ENCODE measurements at places on chromosomes 2 and 18. TPM values are rescaled to one million over a fixed set of nuclear protein-coding genes. Genes with fewer than 3 reads are reported as not detected.

The COL3A1 gene
- not detected for total RNA-seq

The PAX3 gene
- not detected for total RNA-seq

The UGT1A8 gene
- not detected for total RNA-seq

The COL4A4 gene
- not detected for total RNA-seq

The SPATA3 gene
- not detected for total RNA-seq

The CD226 gene
- total RNA-seq = 52.2 TPM

The MTCL1 gene
- 1.6 TPM for total RNA-seq

The GNLY gene
- 136 TPM for total RNA-seq

The NDUFAF7 gene
- total RNA-seq = 19.7 TPM

The MYO3B gene
- total RNA-seq = 0.05 TPM

The TMEFF2 gene
- total RNA-seq = not detected

- no peak for DNase-seq
Observed at GRCh38 chr2:12852135-12852534, 135.4 kb downstream of the TRIB2 start.

GRCh38 chr2:138029276-138029675 is 65.0 kb downstream of the HNMT start:
- no peak for DNase-seq

DNA sequence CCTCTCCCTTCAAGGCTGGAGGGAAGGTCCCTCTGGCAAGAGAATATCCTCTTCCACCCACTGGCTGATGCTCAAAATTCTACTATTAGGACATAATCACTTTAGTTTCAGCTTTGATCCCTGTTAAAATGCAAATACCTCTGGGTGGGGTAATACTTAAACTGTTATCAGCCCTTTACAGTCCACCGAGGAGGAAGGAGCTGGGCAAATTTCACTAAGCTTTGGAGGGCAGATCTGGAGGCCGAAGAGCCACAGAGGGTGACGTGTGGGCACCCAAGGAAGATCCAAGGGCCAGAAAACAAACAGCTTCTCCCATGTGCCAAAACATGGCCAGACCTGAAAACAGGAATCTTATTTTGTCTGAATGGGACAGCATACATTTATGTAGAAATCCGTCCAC is 74.6 kb upstream of the BCL11A start:
- no peak for DNase-seq

GRCh38 chr2:12556762-12557161 is 160.0 kb upstream of the TRIB2 start:
- DNase-seq = peak; percentile 22

GRCh38 chr2:11698009-11698922 is 28.3 kb upstream of the NTSR2 start:
- DNase-seq = no peak

DNA sequence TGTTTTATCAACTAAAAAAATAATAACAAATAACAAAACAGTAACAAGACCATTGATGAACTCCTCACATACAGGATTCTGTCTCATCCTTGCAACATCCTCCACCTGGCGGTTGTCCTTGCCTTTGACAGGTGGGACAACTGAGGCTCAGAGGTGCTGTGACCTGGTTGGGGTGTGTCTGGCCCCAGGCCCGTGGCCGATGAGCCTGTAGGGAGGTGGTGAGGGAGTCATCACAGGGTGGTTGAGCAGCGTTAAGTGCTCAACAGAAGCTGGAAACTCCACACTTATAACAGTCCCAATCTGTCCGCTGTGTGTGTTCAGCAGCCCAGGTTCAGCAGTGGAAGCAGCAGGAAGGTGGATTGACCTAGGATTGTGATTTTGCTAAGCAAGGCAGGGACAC is 131.6 kb upstream of the RAB12 start:
- no peak for DNase-seq

- DNase-seq = peak; percentile 46
Observed at GRCh38 chr2:126482582-126483464, 173.1 kb upstream of the GYPC start.

- DNase-seq = no peak
Observed at GRCh38 chr2:26011609-26011989, 22.3 kb upstream of the RAB10 start.

DNA sequence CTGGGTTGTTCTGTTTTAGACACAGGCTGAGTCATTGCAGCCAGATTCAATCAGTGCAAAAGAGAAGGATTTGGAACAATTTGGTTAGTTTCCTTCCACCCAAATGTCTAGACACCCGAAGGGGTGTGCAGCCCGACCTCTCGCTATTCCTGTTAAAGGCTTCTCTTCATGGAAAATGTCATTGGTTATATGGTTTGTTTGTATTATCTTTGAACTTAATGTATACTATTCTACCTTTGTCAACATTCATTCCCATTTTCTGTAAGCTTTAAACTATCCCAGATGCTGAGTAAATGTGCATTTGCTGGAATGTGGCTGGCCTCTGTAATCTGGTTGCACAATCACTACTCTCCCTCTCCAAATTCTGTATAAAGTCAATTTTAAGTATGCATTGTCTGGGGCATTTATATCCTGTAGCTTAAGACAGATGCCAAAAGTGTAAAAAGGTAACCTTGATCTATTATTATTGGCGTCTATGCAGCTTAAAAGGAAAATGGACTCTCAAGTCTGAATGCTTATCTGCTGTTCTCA is 80.4 kb upstream of the RND3 start:
- no peak for DNase-seq

- no peak for DNase-seq
Observed at GRCh38 chr18:37689841-37690240, 124.2 kb upstream of the CELF4 start.

DNA sequence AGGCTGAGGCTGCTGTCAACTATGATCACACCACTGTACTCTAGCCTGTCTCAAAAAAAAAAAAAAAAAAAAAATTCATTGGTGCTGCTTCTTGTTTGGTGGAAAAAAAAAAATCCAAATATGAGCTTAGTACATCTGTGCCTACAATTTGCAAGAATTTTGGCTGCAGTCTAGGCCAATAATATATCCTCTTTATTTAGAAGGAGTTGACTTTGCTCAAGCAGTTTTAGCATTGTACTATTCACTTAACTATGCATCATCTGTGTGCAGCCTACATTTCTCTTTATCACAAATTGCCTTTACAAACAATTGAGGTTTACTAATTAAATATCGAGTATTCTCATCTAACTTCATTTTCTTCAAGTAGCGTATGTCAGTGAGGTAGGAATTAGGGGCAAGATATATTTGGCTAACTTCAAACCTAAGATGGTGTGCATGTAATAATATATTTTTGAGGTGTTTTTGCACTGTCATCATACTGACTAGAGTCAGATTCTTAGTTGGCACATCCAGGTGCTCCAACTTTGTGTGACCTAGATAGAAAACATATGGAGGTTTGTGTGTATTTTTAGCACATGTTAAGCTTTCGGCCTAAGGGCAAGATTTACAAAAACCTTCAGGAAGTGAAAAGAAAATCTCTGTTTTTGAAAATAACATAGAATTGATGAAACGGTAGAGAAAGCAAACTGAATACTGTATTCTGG is 51.8 kb downstream of the PMS1 start:
- DNase-seq = no peak

DNA sequence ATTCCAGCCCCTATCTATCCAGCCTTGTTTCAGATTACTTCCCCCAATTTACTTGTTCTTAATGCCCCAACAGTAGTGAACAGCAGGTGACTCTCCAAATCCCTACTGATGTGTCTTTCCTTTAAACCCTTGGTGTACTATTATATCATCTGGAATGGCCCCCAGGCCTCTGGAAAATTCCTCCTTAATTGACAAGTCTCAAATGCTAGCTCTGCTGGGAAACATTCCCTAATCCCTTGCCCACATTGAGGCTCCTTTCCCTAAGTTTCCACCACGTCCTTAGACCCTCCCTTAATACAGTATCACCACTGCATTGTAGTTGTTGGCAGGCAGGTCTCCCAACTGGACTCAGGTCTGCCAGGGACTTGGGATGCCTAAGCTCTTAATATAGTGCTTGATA is 41.0 kb downstream of the MYO3B start:
- DNase-seq = no peak

- no peak for DNase-seq
Observed at GRCh38 chr2:30095402-30095801, 51.4 kb upstream of the YPEL5 start.

DNA sequence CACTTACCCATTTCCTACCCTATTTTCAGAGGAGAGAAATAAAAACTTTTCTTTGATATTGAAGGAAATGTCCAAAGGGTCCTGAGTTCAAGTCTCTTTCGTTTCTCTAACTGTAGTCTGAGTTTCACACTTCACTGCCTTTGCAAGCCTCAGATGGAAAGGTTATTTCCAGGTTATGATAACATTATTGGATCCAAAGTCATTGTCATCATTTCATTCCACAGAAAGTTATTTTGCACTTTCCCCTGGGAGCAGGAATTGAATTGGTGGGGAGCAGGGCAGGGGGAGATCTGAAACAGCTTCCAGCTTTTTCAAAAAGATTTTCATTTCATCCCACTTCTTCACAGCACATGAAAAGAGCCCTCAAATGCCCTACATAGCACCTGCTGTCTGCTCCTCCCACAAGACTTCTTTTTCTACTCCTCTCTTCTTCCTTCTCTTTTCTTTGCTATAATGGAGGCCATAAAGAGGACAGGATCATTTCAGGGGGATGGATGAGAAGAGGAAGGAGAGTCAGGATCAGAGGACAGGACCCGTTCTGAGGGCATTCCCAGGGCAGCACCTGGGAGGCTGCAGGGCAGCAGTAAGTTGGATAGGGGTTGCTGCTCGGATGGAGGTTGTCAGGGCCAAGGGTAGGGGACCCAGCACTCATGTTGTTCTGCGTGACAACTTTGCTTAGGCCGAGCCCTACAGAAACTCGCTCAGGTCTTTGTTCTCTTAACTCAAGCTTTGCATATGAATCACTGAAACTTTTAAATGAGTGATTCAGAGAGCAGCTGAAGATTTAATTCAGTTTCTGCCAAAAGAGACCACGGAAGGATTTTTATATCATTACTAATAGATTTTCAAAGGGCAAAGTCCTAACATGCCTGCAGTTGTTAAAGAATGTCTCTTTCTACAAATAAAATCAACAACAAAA is 11.4 kb upstream of the GALNT5 start:
- no peak for DNase-seq

DNA sequence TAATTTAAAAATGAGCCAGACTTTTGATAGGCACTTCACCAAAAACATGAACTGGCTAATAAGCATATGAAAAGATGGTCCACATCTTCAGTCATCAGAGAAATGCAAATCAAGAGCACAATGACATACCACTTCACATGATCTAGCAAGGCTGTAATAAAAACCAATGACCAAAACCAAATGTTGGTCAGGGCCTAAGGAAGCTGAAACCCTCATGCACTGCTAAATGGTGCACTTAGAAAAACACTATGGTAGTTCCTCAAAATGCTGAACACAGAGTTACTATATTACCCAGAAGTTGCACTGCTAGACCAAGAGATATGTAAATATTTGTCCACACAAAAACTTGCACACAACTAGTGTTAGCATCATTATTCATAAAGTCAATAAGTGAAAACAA is 504.9 kb upstream of the SOX11 start:
- no peak for DNase-seq

DNA sequence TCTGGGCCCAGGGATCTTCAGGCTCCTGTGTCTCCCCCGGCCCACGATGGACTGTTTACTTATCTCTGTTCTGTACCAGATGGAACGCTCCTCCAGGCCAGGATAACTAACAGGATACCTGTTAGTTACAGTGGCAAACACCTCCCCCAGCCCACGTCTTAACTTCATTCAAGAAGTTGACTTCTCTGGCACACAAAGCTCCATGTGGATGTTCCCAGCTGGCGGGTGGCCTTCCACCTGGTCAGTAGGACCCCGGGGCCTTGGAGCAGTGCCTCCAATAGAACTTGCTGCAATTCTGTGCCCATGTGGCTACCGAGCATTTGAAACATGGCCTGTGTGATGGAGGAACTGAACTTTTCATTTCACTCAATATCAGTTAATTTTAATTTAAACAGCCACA is 165.1 kb upstream of the GLI2 start:
- DNase-seq = no peak

DNA sequence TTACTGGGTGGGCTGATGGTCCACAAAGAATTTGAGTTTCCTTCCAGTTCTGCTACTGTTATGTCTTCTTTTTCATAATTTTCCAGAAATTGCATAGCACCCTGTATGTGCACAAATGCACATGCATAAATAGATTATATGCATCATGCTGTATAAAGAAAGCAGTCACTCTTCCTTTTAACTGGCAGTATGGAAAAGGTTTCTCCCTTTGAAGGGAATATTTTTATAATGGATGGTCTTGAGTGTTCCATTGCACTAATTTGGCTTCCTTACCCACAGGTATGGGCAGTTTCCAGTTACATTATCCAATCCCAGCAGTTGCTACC is 154.4 kb downstream of the NAPG start:
- DNase-seq = no peak

DNA sequence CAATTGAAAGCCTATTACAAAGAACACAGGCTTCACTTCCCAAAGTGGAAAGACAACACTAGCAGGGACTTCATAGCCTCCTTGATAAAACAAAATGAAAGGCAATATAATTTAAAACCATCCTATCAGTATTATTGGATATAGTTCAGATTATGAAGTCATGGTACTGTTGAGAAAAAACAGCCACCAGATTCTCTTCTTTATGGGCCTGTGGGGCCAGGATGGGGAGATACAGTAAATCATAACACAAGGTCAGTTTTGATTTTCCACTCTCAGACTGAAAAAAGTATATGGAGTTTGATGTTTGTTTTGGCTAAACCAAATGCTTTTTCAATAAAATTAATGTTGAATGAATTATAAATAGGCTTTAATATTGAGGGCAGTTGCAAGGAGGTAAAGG is 129.1 kb downstream of the BCL2L11 start:
- no peak for DNase-seq

DNA sequence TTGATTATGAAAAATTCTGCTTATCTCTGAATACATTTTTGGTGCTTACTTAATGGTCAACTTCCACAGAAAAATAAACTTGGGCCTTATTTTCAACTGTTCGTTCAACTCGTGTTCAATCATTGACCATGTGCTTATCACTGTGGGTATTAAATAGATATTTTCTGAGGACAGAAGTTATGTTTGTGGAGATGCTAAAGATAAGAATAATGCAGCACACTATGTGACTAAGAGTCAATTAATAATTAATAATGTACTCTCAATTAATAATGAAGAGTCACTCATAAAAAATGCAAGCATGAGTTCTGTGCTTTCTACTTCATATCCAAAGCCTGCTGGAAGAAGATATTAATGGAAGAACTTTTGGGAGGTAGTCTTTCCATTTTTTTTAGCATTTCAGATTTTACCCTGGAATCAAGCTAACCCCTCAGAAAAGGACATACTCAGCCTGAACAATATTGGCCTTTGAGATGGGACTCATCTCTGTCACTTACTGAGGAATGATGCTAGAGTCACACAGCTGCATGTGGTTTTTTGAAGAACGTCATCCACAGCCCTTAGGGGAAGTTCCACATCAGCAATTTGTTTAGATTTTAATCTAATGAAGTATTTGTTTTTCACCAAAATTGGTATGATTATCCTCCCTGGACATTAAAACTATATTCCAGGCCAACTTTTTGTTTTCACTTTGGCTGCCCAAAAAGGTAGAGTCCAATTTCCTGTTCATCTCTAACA is 191.9 kb upstream of the CRIM1 start:
- no peak for DNase-seq

DNA sequence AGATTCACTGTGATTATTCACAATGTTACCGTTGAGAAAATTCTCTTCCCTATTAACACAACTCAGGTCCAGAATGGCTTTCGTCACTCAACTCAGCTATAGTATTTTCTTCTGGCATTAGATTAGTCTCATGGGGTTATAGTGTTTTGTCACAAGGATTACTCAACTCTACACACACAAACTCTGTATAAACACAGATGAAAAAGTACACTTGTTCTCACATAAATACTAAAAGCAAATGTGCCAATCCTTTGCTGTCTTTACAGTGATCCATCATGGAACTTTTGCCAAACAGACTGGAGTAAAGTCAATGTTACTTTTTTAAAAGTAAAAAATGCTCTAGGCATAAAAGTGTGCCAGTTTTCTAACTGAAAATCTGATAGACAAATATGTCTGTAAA is 267.6 kb downstream of the RBM43 start:
- no peak for DNase-seq

All from activated CD8-positive, alpha-beta T cell treated with anti-CD3 and anti-CD28 coated beads, Interleukin-2, amount 10 ng/mL, durations not matched to agents 7 days and 5 days (primary cell).